Activated CD8-positive, alpha-beta memory T cell treated with anti-CD3 and anti-CD28 coated beads, Interleukin-2, amount 10 ng/mL, durations not matched to agents 7 days and 5 days (primary cell): ENCODE measurements at places on chromosomes 16 and 17. TPM values are rescaled to one million over a fixed set of nuclear protein-coding genes. Genes with fewer than 3 reads are reported as not detected.

Gene USP36
- 94.3 TPM for total RNA-seq

Gene PDK2
- total RNA-seq = 20.9 TPM

Gene LPCAT2
- 0.59 TPM for total RNA-seq

Gene SLFN14
- total RNA-seq = not detected

Gene CLEC3A
- total RNA-seq = not detected

Gene GNGT2
- 45.3 TPM for total RNA-seq

Gene NPIPA2
- total RNA-seq = 1.4 TPM

Gene AKTIP
- 39.7 TPM for total RNA-seq

Gene C16orf54
- total RNA-seq = 39.7 TPM

Gene ACBD4
- total RNA-seq = 14.9 TPM

Gene CCL11
- not detected for total RNA-seq

Gene PRSS27
- total RNA-seq = 1.7 TPM

Gene PPP1R9B
- total RNA-seq = 108 TPM

Gene KCNJ2
- not detected for total RNA-seq

Gene HLF
- total RNA-seq = 2.5 TPM

Gene CDR2
- 42.5 TPM for total RNA-seq

Gene LRRC37A
- 8.0 TPM for total RNA-seq

Gene KRT28
- not detected for total RNA-seq

Gene HAS3
- 0.47 TPM for total RNA-seq

Gene KRT39
- not detected for total RNA-seq

Gene NPIPA8
- total RNA-seq = 29.6 TPM

Gene PPP1R1B
- not detected for total RNA-seq

Gene SLC16A13
- 19.0 TPM for total RNA-seq

Gene NUPR1
- not detected for total RNA-seq

Gene ENO3
- total RNA-seq = 27.7 TPM

Gene SLC16A5
- total RNA-seq = 2.3 TPM

Gene SLFN11
- 65.6 TPM for total RNA-seq

Gene KAT2A
- total RNA-seq = 49.0 TPM

Gene RTN4RL1
- total RNA-seq = 0.09 TPM

Gene NHLRC4
- total RNA-seq = 0.94 TPM

Gene PRAC1
- total RNA-seq = not detected

Gene ABI3
- total RNA-seq = 121 TPM

Gene CMIP
- total RNA-seq = 77.4 TPM

Gene SOCS7
- 16.8 TPM for total RNA-seq

Gene TAT
- total RNA-seq = not detected

Gene ZP2
- not detected for total RNA-seq

Gene MT1H
- not detected for total RNA-seq

Gene LGALS9B
- not detected for total RNA-seq

Gene CAMTA2
- total RNA-seq = 72.5 TPM

Gene SRCIN1
- total RNA-seq = 0.26 TPM

Gene LITAFD
- total RNA-seq = not detected

Gene GP2
- not detected for total RNA-seq

Gene PYDC1
- total RNA-seq = not detected

Gene SLC25A11
- 84.6 TPM for total RNA-seq

Gene GLTPD2
- total RNA-seq = not detected

Gene NOB1
- 84.2 TPM for total RNA-seq

Gene OR2C1
- total RNA-seq = not detected

Gene RAC3
- total RNA-seq = 6.8 TPM

Gene LRRC46
- 0.14 TPM for total RNA-seq

Gene TP53
- 137 TPM for total RNA-seq
